ENCODE measurements at places on chromosomes 6 and 20. TPM values are rescaled to one million over a fixed set of nuclear protein-coding genes. Genes with fewer than 3 reads are reported as not detected.

CRISP2 gene
- total RNA-seq = 0.29 TPM

C20orf141 gene
- not detected for total RNA-seq

AHCY gene
- 165 TPM for total RNA-seq

RPL10A gene
- 2,213 TPM for total RNA-seq

TCP11 gene
- not detected for total RNA-seq

LPIN3 gene
- 2.5 TPM for total RNA-seq

GSTA1 gene
- total RNA-seq = not detected

DEFB132 gene
- total RNA-seq = not detected

FRMD1 gene
- not detected for total RNA-seq

THBS2 gene
- total RNA-seq = 2.2 TPM

MEA1 gene
- total RNA-seq = 103 TPM

PTGIS gene
- 0.05 TPM for total RNA-seq

SERPINB1 gene
- total RNA-seq = 14.3 TPM

RAB44 gene
- 0.11 TPM for total RNA-seq

CST7 gene
- not detected for total RNA-seq

ESR1 gene
- not detected for total RNA-seq

GZF1 gene
- total RNA-seq = 16.4 TPM

ZDHHC14 gene
- 7.5 TPM for total RNA-seq

NRSN2 gene
- 73.3 TPM for total RNA-seq

EPHA7 gene
- total RNA-seq = 5.9 TPM

CFB gene
- 0.60 TPM for total RNA-seq

RIMS1 gene
- total RNA-seq = 1.5 TPM

BANF2 gene
- total RNA-seq = not detected

CCN5 gene
- total RNA-seq = not detected

HLA-DPB1 gene
- 96.3 TPM for total RNA-seq

FOXA2 gene
- 0.19 TPM for total RNA-seq

LY6G6F gene
- total RNA-seq = not detected

PKHD1 gene
- total RNA-seq = 0.03 TPM

FOXC1 gene
- total RNA-seq = 10.4 TPM

PTCHD4 gene
- total RNA-seq = 1.8 TPM

ADAM33 gene
- total RNA-seq = not detected

LY86 gene
- total RNA-seq = not detected

All from A375 (cell line).